ENCODE measurements at places on chromosomes 16 and 17.

DNA sequence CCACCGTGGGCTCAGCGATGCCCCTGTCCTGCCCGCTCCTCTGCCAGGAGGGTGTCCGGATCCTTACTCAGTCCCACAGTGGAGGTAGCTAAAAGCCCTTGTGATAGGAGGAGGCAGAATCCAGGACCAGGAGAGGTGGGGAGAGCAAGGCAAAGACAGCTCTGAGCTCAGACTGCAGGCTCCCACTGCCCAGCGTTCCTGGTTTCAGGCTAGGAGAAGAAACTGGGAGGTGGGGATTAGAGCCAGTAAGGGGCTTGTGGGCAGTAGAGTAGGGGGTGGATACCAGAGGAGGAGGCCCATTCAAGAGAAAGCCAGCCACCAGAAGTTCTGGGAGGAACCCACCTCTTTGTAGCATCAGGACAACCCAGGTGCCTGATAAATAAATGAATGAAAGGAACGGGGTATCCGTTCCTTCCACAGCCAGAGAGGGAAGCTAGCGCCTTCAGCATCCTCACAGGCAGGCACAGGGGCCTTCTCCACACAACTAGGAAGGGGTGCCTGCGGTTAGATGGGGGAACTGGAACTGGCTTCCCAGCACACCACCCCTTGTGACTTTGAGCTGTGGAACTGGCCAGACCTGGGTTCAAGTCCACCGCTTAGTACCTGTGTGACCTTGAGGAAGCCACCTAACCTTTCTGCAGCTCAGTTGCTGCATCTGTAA, 2.3 kb downstream of the IL21R start:
- DNase-seq: no peak

GRCh38 chr16:77374384-77374783, 60.5 kb downstream of the ADAMTS18 start:
- DNase-seq: no peak

GRCh38 chr16:2482249-2482648, 7.3 kb downstream of the TBC1D24 start:
- DNase-seq: no peak

DNA sequence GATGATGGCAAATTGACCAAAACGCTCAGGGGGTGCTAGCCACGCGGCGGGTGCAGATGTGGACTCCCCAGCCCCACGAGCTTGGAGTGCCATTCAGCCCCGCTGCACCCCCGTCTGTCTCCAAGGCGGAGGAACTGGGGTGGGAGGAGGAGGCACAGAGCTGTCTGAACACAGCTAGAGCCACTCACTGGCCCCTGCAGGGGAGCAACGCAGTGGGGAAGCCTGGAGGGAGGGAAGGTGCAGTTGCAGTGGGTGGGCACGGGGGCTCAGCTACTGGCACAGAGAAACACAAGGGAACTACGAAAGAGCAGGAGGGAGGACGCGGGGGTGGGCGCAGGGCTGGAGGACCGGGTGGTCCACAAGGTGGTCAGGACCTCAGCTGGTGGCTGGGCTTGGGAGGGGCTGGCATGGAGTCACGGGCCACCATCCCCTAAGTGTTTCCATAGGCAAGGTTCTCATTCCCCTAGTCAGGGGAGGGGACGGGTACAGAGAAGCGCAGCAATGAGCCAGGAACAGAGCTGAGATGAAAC, 46.3 kb upstream of the CDR2 start:
- no peak for DNase-seq

DNA sequence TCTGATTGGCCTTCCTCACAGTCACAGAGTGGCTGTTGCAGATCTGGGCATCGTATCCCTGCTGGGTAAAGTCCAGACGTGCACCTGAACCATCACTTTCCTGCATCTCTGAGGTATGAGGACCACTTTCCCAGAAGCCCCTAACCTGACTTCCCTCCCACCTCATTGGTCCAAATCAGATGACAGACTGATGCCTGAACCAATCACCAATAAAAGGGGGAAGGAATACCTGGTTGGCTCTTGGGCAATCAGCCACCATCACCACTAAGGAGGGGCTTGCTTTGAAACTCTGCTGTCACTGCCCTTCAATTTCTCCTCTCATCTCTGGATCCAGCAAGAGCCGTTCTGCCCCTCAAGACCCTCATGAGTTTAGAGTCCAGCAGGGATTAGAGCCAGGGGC, 13.6 kb upstream of the WFDC1 start:
- no peak for DNase-seq

All from stimulated activated CD8-positive, alpha-beta memory T cell treated with anti-CD3 and anti-CD28 coated beads, Interleukin-4, amount 100 ng/mL, for 1 hour (primary cell).